Stimulated activated CD4-positive, alpha-beta T cell treated with anti-CD3 and anti-CD28 coated beads, Interleukin-1b, Interleukin-23, amount 100 ng/mL, for 1 hour (primary cell): ENCODE measurements at places on chromosomes 6 and 20.

GRCh38 chr6:44858998-44859397 lies 469.1 kb upstream of the RUNX2 start:
- DNase-seq = no peak

GRCh38 chr6:142945446-142946180 lies 637 bp upstream of the HIVEP2 start:
- no peak for DNase-seq

- no peak for DNase-seq
These were observed 13.6 kb downstream of the POU3F2 start for GRCh38 chr6:98847779-98848538.

DNA sequence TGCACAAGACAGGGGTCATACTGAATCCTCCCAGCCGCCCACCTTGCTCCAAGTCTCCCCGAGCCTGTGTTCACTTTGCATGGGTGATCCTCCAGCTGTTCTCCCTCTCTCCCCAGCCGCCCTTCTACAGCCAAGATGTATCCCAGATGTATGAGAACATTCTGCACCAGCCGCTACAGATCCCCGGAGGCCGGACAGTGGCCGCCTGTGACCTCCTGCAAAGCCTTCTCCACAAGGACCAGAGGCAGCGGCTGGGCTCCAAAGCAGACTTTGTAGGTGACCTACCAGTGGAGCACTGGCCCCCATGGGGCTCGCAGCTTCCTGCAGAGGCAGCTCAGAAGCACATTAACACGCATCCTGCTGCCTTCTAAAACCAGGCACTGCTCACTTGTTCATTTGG lies 14.6 kb upstream of the IFT52 start:
- no peak for DNase-seq

DNA sequence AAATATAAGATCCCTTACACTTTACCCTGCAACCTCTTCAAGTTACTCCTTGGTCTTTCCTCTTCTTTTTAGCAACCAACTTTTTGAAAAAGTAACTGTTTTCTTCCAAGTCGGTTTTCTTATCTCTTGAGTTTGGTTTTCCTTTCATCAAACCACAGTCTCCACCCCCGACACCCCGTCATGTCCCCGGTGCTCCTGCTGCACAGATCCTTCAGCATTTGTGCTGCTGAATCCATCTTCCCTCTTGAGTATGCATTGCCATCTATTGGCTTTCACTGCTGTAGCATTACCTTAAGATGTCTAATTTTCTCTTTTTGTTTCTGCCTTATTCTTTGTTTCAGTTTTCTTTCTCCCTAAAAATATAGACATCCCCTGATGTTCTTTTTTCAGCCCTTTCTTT lies 11.9 kb upstream of the TNFRSF21 start:
- DNase-seq = no peak

DNA sequence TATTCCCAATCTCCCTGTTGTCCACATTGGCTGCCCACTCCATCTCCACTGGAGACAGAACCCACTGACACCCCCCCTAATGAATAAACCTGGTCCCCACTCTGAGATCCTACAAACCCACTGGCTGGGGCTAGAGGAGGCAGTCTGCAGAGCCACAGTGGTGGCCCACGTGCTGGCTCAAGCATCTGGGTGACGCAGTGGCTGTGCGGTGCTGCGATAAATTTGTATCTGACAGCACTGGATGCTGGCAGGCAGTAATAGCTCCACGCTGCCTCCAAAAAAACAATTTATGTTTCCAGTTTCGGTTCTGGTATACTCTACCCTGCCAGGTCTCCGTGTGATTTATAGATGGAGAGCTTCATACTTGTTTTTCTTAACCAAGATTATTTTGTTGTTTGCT lies 87.1 kb upstream of the SYNDIG1 start:
- DNase-seq = no peak

GRCh38 chr20:23289249-23289648 lies 61.3 kb upstream of the NXT1 start:
- DNase-seq = no peak

DNA sequence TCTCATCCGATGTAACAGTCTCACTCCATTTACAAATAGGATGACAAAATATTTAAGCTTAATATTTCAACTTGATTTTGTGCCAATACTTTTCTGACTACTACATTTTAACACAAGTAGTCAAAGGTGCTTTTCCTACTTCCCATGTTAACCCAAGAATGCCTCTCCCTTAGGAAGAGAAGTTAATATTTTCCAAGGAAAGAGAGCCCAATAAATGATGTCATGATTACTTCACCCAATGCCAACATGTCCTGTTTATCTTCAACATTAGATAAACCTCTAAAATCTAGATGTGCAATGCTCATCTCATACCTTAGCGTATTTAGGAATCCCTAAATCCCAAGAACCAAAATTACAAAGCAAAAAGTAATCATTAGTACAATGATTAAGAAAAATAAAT lies 156.7 kb upstream of the TENT5A start:
- DNase-seq = no peak

- no peak for DNase-seq
These were observed 575.9 kb upstream of the NOX3 start for GRCh38 chr6:156031516-156031915.

DNA sequence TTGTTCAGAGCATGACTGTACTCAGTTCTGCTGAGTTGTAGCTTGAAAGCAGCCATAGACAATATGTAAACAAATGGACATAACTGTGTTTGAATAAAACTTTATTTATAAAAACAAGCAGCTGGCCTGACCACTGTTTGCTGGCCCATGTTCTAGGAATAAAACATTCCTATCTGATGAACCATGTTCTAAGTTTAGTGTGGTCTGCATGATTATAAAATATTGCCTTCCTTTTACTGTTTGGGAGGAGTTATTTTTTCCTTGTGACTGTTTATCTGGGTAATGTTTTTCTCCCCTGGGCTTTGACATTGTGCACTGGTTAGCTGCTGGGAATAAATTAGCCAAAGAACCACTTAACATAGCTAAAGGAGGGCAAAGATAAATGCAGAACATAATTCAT lies 55.1 kb downstream of the CDS2 start:
- DNase-seq = no peak

GRCh38 chr6:17910189-17910588 lies 77.2 kb downstream of the KIF13A start:
- DNase-seq = no peak

DNA sequence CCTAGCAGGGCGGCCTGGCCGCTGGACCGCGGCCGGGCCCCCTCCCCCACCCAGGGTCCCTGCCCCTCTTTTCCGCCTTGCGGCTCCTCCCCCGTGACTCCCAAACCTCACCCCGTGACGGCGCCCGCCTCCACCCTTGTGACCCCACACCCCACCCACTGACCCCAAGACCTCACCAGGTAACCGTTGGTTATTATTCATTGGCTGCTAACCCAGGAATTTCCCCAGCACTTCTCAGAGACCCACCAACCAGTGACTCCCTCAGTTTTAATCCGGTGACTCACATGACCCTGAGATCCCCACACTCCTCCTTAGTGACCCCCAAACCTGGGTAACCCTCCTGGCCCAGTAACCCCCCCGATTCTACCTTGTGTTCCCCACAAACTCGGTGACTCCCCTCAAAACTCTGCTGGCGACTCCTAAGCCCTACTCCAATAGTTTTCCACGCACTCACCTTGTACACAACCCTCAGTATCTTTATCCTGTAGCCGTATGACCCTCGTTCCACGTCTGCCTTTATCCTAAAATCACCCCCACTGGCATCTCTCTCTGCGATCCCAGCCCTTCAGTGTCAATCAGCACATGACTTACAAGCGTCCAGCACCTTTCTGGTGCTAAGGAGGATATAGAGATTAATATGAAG lies 534 bp downstream of the ZNF76 start:
- DNase-seq = peak; percentile 57
